ENCODE measurements at places on chromosomes 16 and 17. TPM values are rescaled to one million over a fixed set of nuclear protein-coding genes. Genes with fewer than 3 reads are reported as not detected.

GRCh38 chr17:68054296-68054900 is 18.9 kb downstream of the KPNA2 start:
- H3K4me1 ChIP-seq: no peaks in the 10 kb centered on the region
- no peaks in the 10 kb centered on the region for H3K36me3 ChIP-seq
- no peak overlapping the region for H3K4me3 ChIP-seq
- DNase-seq: no peak
- H3K27me3 ChIP-seq: no peaks in the 10 kb centered on the region
- H3K27ac ChIP-seq: no peak overlapping the region

DNA sequence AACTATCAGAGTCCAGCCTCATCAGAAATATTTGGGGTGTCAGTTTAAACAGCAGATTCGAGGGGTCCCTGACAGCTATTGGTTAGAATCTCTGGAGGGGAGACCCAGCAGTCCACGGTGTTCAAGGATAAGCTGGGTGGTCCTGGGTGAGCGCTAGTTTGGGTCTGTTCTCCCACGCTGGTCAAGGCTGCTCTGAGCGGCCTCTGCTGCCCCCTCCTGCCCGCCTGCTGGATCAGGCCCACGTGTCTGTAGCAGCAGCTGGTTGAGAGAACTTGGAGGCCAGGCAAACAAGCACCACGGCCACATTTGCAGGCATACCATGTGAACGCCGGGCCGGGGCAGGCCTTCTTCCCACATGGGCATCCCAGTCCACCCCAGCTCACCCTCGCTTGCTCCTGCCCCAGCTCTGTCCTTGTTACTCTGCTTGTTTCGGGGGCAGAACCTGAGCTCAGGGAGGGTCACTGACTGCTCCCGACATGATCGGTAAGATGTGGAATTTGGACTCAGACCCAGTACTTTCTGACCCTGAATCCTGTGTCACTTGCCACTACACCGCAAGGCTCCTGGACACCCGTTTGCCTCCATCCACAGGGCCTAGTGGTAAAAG is 7.4 kb downstream of the FOXF1 start:
- H3K27me3 ChIP-seq: no peaks in the 10 kb centered on the region
- no peaks in the 10 kb centered on the region for H3K4me1 ChIP-seq
- H3K36me3 ChIP-seq: no peaks in the 10 kb centered on the region
- no peak overlapping the region for H3K4me3 ChIP-seq
- DNase-seq: peak; percentile 64

DNA sequence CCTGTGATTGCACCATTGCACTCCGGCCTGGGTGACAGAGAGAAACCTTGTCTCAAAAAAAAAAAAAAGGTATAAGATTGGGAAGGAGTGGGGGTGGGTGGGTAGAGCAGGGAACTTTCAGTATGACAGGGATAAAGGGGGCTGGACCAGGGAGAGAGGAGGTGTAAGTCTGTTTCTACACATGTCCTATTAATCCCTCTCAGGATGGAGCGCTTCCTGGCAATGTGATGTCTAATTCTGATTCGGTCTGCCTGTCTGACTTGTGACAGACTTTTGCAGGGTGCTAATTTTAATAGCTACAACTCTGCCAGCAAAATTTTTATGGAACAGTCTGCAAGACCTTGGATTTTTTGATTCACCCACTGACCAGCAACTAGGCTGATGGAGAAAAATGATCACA is 53.8 kb upstream of the SLC25A19 start:
- H3K4me1 ChIP-seq: no peaks in the 10 kb centered on the region
- DNase-seq: peak; percentile 16
- H3K4me3 ChIP-seq: no peak overlapping the region
- H3K27ac ChIP-seq: no peak overlapping the region

GRCh38 chr16:64629622-64630021 is 492.2 kb downstream of the CDH11 start:
- H3K36me3 ChIP-seq: no peaks in the 10 kb centered on the region
- H3K27me3 ChIP-seq: no peaks in the 10 kb centered on the region
- H3K4me3 ChIP-seq: no peak overlapping the region
- no peak for DNase-seq
- H3K27ac ChIP-seq: no peak overlapping the region

DNA sequence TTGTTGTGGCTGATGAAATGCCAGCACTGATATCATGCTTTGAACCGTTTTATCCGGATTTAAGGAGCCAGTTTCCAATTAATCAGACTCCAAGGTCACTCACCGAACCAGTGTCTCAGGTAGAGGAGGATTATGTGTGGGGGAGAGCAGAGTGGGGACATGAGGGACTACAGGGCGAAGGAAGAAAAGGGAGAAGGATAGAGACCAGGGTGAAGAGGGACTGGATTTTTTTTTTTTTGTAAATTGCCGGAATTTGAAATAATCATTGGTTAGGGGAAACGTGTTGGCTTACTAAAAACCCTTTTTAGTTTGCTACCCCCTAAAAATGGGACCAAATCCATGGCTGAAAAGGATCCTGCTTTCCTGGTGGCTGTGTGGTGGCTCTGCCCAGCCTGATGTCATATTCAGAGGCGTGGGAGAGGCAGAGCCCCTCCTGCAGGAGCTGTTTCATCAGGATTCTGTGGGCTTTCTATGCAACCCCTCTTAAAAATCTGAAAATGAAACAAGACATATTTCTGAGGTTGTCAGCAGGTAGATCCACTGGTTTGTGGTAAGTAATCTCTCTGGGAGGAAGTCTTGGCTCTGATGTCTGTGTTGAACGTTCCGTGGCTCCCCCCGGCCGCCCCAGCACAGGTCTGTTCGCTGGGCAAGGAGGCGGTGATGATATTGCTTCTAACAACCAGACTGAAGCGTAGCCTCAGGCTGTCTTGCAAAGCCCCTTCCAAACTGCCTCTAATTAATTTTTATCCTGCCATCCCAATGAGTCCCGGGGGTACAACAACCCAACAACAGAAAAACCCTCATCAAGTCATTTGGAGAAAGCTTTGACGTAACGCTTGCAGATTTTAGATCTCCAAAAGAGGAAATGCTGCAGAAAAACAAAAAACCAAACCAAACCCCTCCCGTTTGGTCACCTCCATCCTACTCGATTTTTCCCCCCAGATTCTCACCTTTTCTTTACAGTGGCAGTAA is 143.0 kb upstream of the ZFHX3 start:
- no peak for DNase-seq
- no peaks in the 10 kb centered on the region for H3K27me3 ChIP-seq
- no peaks in the 10 kb centered on the region for H3K4me1 ChIP-seq

GRCh38 chr17:78484271-78485246 is 92.6 kb downstream of the DNAH17 start:
- no peak overlapping the region for H3K4me3 ChIP-seq
- peaks cover 3% of the 10 kb centered on the region for H3K27me3 ChIP-seq
- no peaks in the 10 kb centered on the region for H3K4me1 ChIP-seq

CTRB1 gene
- not detected for total RNA-seq

- H3K27ac ChIP-seq: no peak overlapping the region
- DNase-seq: no peak
- no peaks in the 10 kb centered on the region for H3K4me1 ChIP-seq
- no peak overlapping the region for H3K4me3 ChIP-seq
- H3K27me3 ChIP-seq: no peaks in the 10 kb centered on the region
- no peaks in the 10 kb centered on the region for H3K36me3 ChIP-seq
These were observed 64.6 kb downstream of the FTO start for GRCh38 chr16:53768593-53768992.

- no peaks in the 10 kb centered on the region for H3K27me3 ChIP-seq
- no peaks in the 10 kb centered on the region for H3K36me3 ChIP-seq
- H3K27ac ChIP-seq: no peak overlapping the region
- no peaks in the 10 kb centered on the region for H3K4me1 ChIP-seq
- no peak overlapping the region for H3K4me3 ChIP-seq
These were observed 195.3 kb upstream of the RPL38 start for GRCh38 chr17:74008196-74008595.

- no peaks in the 10 kb centered on the region for H3K27me3 ChIP-seq
- H3K36me3 ChIP-seq: no peaks in the 10 kb centered on the region
- no peak overlapping the region for H3K27ac ChIP-seq
- peak; percentile 66 for DNase-seq
- no peaks in the 10 kb centered on the region for H3K4me1 ChIP-seq
These were observed 22.3 kb downstream of the MOSMO start for GRCh38 chr16:22030087-22030812.

TSPAN10 gene
- total RNA-seq: 0.22 TPM

DNA sequence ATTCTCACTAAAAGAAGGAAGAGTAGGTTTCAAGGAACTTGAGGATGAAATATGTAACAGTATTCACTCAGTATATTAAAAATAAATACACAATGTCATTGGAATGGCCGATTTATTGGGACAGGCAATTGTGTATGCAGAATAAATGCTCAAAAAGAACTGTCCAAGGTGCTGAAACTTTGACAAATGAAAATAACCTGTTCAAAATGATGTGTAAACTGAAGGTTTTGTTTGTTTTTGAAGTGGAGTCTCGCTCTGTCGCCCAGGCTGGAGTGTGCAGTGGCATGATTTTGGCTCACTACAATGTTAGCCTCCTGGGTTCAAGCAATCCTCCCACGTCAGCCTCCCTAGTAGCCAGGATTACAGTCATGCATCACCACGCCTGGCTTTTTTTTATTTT is 318.7 kb upstream of the RBFOX1 start:
- no peaks in the 10 kb centered on the region for H3K36me3 ChIP-seq
- no peaks in the 10 kb centered on the region for H3K27me3 ChIP-seq
- no peaks in the 10 kb centered on the region for H3K4me1 ChIP-seq
- no peak overlapping the region for H3K4me3 ChIP-seq

- no peaks in the 10 kb centered on the region for H3K27me3 ChIP-seq
- H3K4me1 ChIP-seq: peaks cover 4% of the 10 kb centered on the region
- no peak for DNase-seq
- H3K27ac ChIP-seq: no peak overlapping the region
These were observed 2.7 kb downstream of the CLUAP1 start for GRCh38 chr16:3503523-3503922.

- no peak overlapping the region for H3K4me3 ChIP-seq
- no peaks in the 10 kb centered on the region for H3K4me1 ChIP-seq
- no peaks in the 10 kb centered on the region for H3K36me3 ChIP-seq
- peak; percentile 0 for DNase-seq
- no peak overlapping the region for H3K27ac ChIP-seq
- H3K27me3 ChIP-seq: no peaks in the 10 kb centered on the region
These were observed 19.5 kb downstream of the CNGB1 start for GRCh38 chr16:57951204-57951960.

DNA sequence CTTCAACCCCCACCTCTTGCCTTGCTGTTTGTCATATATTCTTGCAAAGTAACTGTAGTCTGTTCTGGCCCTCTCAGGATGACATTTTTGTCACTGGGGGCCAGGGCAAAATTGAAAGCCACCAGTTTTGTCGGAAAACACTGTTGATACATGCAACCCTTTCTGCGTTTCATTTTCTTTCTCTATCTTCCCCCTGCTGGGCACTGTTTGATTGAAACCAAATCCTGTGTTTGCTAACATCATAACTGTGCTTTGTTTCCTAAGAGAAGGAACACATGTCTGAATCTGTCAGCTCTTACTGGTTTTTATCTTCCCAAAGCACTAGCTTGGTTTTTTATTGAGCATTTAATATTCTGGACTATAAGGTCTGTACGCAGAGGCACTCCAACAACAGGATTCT is 11.7 kb upstream of the CPPED1 start:
- no peaks in the 10 kb centered on the region for H3K27me3 ChIP-seq
- H3K36me3 ChIP-seq: no peaks in the 10 kb centered on the region
- no peak overlapping the region for H3K4me3 ChIP-seq

- no peaks in the 10 kb centered on the region for H3K27me3 ChIP-seq
- DNase-seq: no peak
- H3K4me3 ChIP-seq: peak overlapping the region; percentile 96
- H3K27ac ChIP-seq: no peak overlapping the region
- no peaks in the 10 kb centered on the region for H3K36me3 ChIP-seq
These were observed 1.2 kb downstream of the JPT1 start for GRCh38 chr17:75152922-75153779.

DNA sequence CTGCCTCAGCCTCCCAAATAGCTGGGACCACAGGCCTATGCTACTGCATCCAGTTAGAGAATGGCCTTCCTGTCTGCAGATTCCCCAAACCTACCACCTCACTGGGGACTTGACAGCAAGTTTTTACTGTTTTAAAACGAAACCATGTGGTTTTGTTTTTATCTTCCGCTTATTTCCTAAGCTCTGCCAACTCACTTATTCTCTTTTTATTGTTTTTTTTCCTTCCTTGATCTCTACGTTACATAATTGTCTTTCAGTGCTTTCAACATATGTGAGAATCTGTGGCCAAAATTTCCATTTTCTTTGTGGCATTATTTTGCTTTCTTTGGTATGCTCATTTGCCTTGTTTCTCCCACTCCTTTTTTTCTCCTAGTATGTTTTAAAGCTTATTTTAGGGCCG is 14.6 kb upstream of the SLC38A7 start:
- H3K27ac ChIP-seq: no peak overlapping the region
- H3K4me3 ChIP-seq: no peak overlapping the region
- no peaks in the 10 kb centered on the region for H3K27me3 ChIP-seq
- no peaks in the 10 kb centered on the region for H3K36me3 ChIP-seq
- H3K4me1 ChIP-seq: peaks cover 8% of the 10 kb centered on the region

CACNA1H gene
- total RNA-seq: 0.56 TPM

- no peak overlapping the region for H3K27ac ChIP-seq
- no peaks in the 10 kb centered on the region for H3K4me1 ChIP-seq
- no peak for DNase-seq
- no peaks in the 10 kb centered on the region for H3K27me3 ChIP-seq
- H3K36me3 ChIP-seq: no peaks in the 10 kb centered on the region
These were observed 64.3 kb downstream of the PRMT7 start for GRCh38 chr16:68374961-68375660.

- no peaks in the 10 kb centered on the region for H3K4me1 ChIP-seq
- no peak overlapping the region for H3K4me3 ChIP-seq
- H3K36me3 ChIP-seq: no peaks in the 10 kb centered on the region
- no peak overlapping the region for H3K27ac ChIP-seq
- no peaks in the 10 kb centered on the region for H3K27me3 ChIP-seq
These were observed 50.7 kb upstream of the DOC2B start for GRCh38 chr17:231966-232807.

DNA sequence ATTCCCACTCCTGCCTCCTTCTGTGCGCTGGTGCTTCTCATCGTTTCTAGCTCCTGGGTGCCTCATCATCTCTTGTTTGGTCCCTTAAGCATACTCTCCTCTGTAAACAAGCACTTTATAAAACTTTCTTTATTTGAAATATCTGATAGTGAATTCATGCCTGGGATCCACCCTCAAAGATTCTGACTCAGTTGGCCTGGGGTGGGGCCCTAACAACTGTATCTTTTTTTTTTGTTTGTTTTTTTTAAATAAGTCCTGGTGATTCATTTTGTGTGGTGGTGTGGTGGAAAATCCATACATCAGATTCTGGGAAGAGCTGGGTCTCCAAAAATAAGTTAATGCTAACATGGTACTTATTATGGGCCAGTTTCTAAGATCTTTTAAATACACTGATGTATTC is 678.3 kb downstream of the TOX3 start:
- H3K36me3 ChIP-seq: no peaks in the 10 kb centered on the region
- no peaks in the 10 kb centered on the region for H3K27me3 ChIP-seq
- no peak for DNase-seq
- no peaks in the 10 kb centered on the region for H3K4me1 ChIP-seq

DNA sequence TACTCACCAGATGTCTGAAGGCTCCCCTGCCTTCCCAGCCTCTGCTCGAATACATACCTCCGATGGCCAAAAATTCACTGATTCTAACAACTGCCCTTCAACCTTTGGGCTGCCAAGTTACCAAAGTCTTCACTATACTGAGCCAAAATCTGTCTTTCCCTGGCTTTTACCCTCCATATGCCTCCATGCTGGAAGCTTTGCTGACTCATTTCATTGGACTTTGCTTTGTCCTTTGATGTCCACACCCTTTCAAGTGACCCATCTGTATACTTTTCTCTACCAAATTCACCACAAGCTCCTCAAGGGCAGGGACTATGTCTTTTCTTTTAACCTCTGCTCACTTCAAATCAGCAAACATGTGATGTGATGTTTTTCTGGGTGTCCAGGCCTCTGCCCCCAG is 21.0 kb upstream of the MTMR4 start:
- no peak for DNase-seq
- peak overlapping the region; percentile 41 for H3K27ac ChIP-seq
- peaks cover 43% of the 10 kb centered on the region for H3K4me1 ChIP-seq

TEKT3 gene
- not detected for total RNA-seq
